ENCODE measurements at places on chromosomes 16 and 17.

GRCh38 chr16:14175086-14175485 lies 104.0 kb downstream of the MRTFB start:
- no peak for DNase-seq

DNA sequence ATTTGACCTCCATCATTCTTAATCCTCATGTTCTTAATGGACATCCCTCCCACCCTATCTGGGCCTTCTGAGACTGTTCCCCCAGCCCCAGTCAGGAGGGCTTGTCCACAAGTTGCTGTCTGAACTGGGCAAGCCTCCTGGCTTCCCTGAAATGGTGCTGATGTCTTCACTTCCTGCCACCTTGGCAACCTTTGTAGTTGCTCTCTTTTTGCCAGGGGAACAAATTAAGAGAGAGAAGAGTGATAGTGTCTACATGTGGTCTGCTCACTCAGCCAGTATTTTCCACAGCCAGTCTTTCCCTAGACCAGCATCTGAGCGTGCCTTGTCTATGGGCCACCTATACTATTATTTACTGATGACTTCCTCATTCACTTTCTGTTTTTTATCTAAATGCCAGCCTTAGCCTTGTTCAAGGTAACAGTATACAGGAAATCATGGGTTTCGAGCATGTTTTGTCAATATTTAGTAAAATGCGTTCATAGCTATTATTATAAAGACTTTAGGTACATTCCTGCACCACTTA lies 710.1 kb downstream of the MAF start:
- DNase-seq: no peak

DNA sequence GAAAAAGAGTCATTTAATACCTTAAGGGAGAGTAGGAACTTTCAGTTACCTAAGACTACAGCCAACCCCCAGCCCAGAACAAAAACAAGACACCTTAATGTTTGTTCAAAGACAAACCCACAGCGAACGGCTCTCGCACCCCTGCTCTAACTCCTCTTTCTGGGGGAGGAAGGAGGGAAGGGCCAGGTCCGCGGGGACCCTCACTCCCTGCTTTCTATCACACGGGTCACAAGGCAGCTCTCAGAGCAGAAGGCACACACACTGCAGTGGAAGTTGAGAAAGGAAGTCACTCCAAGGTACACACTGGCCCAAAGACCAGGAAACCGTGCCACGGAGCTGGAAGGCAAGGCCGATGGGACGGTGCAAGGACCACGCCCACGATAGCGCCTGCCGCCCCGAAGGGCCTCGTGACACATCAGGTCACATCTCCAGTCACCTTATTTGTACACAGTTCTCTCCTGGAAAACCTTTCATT lies 10.0 kb downstream of the LITAFD start:
- DNase-seq: no peak

GRCh38 chr16:81478876-81479511 lies 34.4 kb downstream of the CMIP start:
- DNase-seq: no peak

DNA sequence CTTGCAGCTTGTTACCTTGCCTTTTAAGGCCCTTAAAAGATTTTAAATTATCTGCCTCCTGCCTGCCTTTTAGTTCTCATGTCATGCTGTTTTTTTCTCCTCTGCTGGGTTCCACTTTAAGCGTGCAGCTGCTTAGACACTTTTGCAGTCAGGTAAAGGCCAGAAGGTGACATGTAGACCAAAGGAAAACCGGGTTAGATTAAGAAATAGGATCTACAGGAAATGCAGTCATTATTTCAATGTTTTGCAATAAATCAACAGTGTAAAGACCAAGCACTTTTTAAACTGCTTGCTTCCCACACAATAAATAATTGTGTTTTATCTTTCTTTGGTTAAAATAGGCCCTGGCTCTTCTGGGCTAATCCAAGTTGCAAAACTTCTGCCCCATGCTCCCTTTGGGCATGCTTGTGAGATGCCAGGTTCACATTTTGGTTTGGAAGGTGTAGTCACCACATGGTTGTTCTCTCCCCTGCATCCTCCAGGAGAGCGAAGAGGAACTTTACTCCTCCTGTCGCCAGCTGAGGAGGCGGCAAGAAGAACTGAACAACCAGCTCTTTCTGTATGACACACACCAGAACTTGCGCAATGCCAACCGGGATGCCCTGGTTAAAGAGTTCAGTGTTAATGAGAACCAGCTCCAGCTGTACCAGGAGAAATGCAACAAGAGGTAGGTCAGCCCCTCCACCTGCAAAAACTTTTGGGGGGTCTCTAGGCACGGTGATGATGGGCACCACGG lies 54.9 kb downstream of the SDR42E1 start:
- DNase-seq: no peak

GRCh38 chr17:40323391-40324381 lies 14.7 kb downstream of the RARA start:
- peak; percentile 78 for DNase-seq

DNA sequence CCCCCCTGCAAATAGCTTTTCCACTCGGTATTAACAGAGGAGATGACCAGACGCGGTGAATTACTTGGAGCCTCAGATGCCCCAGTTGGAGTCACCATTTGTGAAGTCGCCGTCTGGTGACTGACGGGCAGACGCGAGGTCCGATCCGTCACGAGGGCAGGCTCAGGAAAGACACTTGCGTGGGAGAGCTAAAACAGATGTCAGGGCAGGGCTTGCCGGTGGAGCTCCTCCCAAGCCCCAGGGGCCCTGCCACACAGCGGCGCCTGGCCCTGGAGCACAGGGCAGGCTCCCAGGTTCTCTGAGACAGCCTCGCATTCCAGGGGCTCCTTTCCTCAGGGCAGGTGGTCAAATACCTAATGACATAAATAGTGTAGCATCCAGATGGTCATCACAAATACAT lies 348.3 kb downstream of the C16orf95 start:
- no peak for DNase-seq

GRCh38 chr17:4125552-4125951 lies 17.3 kb downstream of the ZZEF1 start:
- no peak for DNase-seq

DNA sequence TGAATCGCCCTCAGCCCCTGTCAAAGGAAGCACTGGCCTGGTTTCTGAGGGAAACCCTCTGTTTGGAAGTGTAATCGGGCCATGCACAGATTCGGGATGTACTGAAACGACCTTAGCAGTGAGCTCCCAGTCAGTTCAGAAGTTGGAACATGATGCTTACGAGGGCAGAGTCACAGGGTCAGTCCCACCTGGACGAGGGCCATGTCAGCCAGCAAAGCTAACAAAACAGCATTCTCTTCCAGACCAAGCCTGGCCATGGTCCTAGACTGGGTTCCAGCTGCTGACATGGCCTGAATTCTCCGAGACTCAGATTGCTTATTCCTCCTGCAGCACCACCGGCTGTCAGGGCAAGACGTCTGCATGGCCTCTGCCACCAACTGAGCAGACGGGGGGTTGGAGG lies 192.2 kb upstream of the WSCD1 start:
- no peak for DNase-seq

DNA sequence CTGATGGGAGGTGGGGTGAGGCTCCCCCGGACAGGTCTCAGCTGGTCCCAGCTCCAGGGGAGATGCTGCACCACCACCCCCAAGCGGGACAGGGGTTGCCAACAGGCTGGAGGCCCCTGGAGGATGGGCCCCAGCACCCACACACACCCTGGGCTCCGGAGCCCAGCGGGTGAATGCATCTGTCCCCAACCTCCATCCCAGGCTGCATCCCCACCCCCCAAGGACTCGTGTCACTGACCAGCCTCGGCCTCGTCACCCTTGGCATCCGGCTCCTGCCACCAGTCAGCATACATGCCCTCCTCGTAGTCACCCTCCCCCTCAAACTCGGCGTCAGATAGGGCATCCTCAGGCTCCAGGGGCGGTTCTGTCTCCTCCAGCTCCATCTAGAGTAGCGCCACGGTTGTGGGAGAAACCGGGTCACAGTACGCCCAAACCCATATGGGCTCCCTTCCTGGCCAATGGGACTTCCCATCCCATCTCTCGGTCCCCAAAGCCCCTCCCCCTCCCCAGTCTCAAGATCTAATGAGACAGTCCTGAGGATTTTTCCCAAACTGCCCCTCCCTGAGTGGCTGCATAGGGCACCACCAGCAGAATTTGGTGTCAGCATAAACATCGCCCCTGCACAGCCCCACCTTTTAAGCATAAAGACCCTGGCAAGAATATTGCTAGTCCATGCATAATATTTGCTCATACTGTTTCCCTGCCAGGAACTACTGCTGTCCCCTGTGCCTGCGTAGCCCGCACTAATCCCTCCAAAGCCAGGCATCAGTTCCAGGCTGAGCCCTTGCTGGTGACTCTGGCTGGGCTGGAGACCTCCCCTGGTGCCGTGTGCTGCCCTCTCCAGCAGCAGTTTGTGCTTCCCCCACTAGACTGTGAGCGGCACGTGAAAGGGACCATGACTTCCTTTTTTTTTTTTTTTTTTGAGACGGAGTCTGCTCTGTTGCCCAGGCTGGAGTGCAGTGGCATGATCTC lies 8.4 kb downstream of the P3H4 start:
- DNase-seq: no peak

GRCh38 chr17:45361451-45361850 lies 44.6 kb upstream of the MAP3K14 start:
- DNase-seq: peak; percentile 29

- DNase-seq: no peak
Observed at GRCh38 chr17:5225668-5226457, 8.8 kb downstream of the SCIMP start.

- DNase-seq: peak; percentile 84
Observed at GRCh38 chr17:41486809-41487530, 2.7 kb downstream of the KRT36 start.

- no peak for DNase-seq
Observed at GRCh38 chr16:64841071-64841470, 280.8 kb downstream of the CDH11 start.

GRCh38 chr17:32558997-32559650 lies 72.3 kb downstream of the CDK5R1 start:
- no peak for DNase-seq

DNA sequence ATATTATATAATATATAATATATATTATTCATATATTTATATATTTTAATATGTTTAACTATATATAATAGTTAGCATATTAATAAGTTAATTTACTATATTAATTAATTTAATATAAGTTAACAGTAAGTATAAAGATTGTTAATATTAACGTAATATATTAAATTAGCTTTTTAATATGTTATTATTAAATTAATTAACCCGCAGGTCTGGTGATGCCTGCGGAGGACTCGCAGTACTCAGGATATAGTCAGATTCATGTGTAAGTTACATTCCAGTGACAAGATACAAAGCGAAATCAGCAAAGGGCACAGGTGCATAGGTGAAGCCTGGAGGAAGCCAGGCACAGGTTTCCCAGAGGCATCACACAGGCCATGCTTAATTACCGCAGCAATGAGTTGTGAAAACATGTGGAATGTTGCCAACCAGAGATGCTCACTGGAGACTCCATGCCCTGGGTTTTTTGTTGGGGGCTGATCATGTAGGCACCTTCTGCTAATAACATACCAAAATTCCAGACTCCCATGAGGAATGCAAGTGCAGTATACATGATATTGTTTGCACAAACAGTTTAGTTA lies 130.4 kb upstream of the MPHOSPH6 start:
- no peak for DNase-seq

DNA sequence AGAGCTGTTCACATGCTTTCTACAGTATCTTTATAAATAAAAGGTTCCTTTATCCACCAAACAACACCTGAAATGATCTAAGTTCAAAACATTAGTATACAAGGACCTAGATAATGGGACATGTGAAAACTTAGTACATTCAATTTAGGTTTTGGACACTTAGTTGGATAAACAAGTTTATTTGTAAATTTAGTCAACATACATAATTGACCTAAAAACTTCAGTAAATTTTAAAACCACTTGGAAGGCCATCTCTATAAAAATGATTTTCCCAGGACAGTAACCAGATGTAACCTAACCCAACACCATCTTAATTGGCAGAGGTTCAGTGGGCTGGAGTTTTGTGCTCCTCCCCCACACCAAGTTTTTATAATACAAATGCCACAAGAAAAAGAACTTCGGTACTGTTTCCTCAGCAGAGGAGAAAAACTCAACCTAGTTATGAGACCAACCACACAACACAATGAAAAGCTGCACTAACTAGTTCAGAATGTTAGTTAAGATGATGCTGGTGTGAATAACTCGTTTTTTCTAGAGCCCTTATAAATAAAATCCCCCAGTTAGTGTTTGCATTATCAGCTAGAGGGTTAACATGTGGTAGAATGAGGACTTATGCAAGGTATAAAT lies 7.2 kb upstream of the UNK start:
- no peak for DNase-seq

- DNase-seq: no peak
Observed at GRCh38 chr17:45251931-45252330, 10.0 kb downstream of the SPATA32 start.

DNA sequence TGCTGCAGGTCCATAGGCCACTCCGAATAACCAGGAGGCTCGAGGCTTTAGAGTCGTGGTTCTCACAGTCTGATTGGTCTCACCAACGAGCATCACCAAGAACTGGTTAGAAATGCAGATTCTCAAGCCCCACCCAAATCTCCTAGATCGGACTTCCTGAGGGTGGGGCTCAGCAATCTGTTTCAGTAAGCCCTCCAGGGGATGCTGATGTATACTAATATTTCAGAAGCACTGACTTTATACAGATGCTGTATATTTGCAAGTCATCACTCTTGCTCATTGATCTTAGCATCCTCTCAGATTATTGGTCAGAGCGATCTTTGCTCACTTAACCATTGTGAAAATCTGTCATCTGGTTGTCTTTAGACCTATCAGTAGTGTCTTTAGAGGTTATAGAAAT lies 4.4 kb upstream of the VAC14 start:
- no peak for DNase-seq

DNA sequence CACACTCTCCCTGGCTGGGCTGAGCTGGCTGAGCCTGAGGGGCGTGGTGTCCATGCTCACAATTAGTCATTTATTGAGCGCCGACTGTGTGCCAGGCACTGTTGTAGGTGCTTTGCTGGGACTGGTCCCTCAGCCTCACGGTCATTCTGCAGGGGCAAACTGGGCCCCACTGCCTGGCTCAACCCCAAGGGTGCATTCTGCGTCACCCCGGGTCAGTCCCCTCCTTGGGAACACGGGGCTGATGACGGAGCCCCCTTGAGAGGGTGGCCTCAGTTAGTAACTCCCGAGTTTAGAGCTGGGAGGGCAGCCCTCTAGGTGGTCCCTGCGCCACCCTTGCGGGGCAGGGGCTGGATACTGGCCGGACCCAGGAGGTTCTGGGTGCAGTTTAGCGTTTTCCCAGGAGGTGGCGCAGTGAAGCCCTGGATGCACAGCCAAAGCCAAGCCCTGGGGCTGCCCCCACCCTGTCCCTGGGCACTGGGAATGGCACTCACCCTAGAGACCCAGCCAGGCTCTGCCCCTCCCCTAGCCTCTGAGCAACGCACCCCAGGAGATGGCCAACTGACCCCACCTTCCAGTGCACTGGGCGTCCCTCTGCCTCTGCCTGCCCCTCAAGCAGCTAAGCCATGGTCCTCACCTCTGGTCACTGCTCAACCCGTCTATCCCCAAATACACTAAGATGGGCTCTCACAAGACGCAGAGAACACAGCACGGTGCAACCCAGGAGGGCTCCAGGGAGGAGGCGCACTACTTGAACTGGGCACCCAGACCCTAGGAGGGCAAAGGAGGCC lies 243.2 kb upstream of the GSE1 start:
- peak; percentile 86 for DNase-seq

Measured in activated CD8-positive, alpha-beta memory T cell treated with anti-CD3 and anti-CD28 coated beads, Interleukin-2, amount 50 U/mL, for 48 hours (primary cell).